ENCODE measurements at places on chromosomes 1 and 21. TPM values are rescaled to one million over a fixed set of nuclear protein-coding genes. Genes with fewer than 3 reads are reported as not detected.

DNA sequence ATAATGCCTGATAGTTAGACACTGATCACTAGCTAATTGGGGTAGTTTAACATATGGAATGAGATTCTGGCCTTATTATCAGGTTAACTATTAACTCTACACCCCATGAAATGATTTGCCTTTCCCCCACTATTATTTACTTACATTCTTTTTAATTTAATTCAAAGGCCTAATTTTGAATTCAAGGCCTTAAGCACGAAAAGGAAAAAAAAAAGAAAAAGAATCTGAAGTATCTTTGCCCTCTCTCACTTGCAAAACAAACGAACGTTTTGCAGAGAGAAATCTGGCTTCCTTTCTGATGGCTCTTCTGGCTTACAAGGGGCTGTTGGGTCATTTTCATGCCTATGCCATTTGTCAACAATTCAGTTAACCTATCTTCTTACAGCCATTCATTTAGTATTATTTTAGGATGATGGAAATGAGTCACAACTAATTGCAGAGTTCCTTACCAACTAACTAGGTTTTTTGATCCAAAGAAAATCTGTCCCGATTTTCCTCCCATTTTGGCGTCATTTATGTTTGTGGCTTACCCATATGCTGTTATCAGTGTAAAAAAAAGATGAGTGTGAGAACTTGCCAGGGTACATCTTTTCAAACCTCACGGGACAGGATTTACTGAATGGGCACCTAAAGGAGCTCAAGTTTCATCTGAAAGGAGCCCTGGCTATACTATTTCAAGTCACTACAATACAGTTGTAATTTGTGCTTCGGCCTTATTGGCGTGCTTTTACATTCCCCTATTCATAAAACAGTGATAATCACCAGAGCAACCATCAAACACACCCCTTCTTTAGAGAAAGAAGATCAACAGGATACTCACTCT lies 1.9 kb upstream of the ERRFI1 start:
- DNase-seq = no peak

SYT11 gene
- total RNA-seq = 7.0 TPM

CR1L gene
- total RNA-seq = not detected

DNA sequence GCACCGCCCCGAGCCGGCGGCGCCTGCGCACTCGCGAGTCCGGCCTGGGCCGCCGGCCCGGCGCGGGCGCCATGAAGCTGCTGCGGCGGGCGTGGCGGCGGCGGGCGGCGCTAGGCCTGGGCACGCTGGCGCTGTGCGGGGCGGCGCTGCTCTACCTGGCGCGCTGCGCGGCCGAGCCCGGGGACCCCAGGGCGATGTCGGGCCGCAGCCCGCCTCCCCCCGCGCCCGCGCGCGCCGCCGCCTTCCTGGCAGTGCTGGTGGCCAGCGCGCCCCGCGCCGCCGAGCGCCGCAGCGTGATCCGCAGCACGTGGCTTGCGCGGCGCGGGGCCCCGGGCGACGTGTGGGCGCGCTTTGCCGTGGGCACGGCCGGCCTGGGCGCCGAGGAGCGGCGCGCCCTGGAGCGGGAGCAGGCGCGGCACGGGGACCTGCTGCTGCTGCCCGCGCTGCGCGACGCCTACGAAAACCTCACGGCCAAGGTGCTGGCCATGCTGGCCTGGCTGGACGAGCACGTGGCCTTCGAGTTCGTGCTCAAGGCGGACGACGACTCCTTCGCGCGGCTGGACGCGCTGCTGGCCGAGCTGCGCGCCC lies at the start of gene B3GALT6:
Gene B3GALT6, plus strand, starts transcription at position 30 of the 588 bp plus-strand sequence. Its CDS starts 42 bp downstream, at position 72.
- DNase-seq = no peak

- no peak for DNase-seq
Measured at GRCh38 chr1:7298749-7299151, 472.3 kb upstream of the VAMP3 start.

DNA sequence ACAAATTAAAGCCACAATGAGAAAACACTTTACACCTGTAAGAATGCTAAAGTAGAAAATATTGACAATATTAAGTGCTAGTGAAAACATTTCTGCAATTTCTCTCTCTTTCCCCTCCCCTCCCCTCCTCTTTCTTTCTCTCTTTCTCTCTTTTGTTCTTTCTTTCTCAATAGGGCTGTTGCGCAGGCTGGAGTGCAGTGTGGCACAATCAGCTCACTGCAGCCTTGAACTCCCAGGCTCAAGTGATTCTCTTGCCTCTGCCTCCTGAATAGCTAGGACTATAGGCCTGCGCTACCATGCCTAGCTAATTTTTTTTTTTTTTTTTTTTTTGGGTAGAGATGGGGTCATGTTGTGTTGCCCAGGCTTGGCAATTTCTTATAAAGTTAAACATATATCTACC lies 5.9 kb upstream of the SHISAL2A start:
- DNase-seq = no peak

GRCh38 chr1:211587123-211587522 lies 8.2 kb upstream of the SLC30A1 start:
- no peak for DNase-seq

- no peak for DNase-seq
Measured at GRCh38 chr1:117295001-117295400, 72.2 kb upstream of the MAN1A2 start.

FAM163A gene
- 0.22 TPM for total RNA-seq

DNA sequence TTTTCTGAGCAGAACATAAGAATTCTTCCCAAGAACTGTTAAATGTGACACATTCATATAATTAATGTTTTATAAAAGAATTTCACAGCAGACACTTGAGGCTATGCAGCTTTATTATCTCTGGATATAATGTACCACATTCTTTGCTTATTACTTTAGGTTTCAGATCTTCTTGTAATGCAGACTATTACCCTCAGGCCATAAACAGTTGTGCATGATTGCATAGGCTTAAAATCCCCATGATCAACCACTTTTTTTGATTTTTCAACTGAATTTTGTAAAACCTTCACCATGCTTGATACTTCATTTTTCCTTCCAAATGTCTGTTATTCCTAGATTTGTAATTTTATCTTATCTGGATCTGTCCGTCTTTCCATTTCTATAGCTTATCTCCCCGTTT lies 1355.7 kb downstream of the BRINP3 start:
- no peak for DNase-seq

DNA sequence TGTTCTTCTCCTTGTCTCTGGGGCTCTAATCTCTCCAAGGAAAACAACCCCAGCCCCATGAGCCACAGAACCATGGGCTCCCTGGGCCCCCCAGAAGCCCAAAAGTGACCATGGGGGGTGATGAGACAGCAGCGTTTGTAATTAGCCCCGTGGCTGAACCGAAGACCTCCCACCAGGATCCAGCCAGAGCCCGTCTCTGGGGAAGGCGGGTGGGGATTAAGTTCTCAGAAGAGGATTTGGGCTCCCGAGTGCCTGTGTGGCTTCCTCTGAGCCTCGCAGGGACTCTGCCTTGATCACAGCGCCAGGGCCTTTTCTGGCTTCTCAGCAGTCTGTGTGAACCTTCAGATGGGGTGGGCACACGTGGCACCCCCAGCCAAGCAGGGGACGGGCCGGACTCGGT lies 77.0 kb downstream of the ALPL start:
- DNase-seq = no peak

GRCh38 chr21:42154237-42155044 lies 64.5 kb upstream of the ABCG1 start:
- DNase-seq = no peak

DNA sequence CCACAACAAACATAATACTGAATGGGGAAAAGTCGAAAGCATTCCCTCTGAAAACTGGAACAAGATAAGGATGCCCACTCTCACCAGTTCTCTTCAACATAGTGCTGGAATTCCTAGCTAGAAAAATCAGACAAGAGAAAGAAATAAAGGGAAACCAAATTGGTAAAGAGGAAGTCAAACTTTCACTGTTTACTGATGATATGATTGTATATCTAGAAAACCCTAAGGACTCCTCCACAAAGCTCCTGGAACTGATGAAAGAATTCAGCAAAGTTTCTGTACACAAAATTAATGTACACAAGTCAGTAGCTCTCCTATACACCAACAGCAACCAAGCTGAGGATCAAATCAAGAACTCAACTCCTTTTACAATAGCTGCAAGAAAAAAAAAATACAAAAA lies 6.9 kb upstream of the F13B start:
- DNase-seq = no peak

- peak; percentile 74 for DNase-seq
Measured at GRCh38 chr1:233240829-233241682, 54.5 kb downstream of the PCNX2 start.

DNA sequence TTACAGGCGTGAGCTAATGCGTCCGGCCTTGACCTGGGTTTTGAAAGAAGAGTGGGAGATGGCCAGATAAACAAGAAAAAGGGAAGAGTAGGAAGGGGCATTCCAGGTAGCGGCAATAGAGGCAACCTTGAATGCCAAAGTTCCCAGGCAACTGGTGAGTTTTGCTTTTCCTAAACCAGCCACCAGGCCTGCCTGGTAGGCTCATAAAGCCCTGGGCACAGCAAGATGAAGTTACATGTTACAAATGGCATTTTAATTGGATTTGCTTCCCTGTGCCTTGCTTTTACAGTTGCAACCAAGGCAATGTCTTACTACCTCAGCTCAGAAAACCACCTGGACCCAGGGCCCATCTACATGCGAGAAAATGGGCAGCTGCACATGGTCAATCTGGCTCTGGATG lies 5.5 kb downstream of the LRRC42 start:
- no peak for DNase-seq

ATAD3B gene
- 7.9 TPM for total RNA-seq

DNA sequence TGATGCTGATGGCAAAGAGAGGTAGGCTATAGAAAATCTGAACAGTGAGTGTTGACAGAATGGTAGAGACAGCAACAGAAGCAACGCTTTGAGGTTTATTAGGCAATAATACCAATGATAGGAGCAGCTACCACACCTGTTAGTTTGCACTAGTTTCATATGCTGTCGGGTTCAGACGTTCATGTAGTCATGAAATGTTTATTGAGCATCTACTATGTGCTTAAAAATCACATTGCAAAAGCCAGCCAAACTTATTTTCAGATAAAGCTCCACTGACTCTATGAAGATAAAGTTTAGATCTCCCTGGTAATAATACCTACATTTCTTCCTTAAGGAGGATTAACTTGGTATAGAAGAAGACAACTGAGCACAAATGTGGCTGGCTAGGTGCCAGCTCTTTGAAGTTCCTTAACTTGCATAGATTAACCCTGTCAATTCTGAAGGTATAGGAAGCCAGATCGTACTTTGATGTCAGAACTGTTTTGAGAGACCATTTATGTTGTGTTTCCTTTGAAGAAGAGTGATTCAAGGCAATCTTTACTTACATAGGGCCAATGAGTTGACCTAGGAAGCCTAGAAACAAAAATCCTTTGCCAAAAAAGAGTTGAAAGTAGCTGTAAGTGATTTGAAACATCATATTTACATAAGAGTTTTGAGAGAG lies 71.5 kb downstream of the DISP1 start:
- DNase-seq = no peak

- DNase-seq = no peak
Measured at GRCh38 chr1:77539519-77540142, 142.8 kb downstream of the ZZZ3 start.

DNA sequence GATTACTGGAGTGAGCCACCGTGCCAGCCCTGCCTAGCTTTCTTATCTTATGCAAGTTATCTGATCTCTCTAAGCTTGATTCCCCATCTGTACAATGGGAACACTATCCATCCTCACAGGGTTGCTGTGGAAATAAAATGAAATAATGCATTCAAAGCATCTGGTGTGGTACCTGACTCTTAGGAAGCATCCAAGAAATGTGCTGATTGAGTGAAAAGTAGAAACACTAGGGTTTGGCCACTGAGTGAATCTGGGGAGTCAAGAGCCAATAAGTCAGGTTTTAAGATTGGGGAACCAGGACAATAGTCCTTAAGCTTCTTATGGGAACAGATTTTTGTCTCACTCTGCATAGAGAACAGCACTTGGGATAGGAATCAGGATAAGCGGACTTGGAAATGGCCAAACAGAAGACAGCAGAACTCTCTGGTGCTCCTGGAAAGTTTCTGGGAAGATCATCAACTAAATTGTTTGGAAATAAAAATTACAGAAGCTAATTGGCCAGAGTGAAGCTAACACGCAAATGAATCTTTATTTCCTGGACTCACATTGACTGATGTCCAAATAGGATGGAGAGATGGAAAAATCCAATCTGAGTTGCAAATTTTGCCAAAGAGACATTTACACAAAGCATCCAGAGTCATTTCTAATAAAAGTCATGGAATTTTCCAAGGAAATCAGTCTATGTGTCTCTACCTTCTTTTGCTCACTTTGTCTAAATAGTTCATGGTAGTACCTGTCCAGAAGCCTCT lies 3.3 kb downstream of the PAFAH2 start:
- DNase-seq = no peak

PARP1 gene
- total RNA-seq = 149 TPM

DNA sequence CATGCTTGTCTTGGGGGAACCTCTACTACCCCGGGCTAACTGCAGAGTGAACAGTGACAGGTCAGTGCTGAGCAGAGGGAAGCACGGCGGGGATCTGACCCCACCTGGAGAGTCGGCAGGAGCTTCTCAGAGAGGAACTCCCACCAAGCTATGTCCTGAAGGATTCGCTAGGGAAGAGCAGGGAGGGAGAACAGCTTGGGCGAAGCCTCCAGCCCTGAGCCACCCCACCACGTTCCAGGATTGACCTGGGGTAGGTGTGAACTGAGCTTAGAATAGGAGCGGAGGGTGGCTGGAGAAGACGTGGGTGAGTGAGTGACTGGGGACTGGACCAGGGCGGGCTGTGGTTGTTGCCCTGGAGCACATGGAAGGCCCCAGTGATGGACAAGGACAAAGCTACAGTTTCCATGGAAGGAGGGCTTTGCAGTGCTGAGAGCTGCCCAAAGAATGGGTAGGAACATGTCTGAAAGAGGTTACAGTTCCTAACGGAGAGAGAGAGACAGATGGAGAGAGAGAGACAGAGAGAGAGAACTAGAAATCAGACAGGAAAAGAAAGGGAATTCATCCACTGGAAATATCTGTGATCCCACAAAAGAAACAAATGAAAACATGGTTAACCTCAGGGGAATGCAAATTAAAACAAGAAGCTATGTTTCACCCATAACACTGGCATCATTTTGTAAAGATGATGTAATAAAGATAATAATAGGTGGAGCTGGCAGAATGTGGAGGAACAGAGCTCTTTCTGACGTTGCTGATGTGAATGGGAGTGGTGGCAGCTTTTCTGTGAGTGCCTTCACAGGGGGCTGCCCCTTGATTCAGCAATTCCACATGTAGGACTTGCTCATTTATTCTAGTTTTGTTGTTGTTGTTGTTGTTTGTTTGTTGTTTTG lies 17.2 kb downstream of the BSND start:
- no peak for DNase-seq

CA6 gene
- total RNA-seq = not detected
